ENCODE measurements at places on chromosomes 12 and 14. TPM values are rescaled to one million over a fixed set of nuclear protein-coding genes. Genes with fewer than 3 reads are reported as not detected.

The ALDH1L2 gene
- 9.5 TPM for polyA plus RNA-seq

The PELI2 gene
- 13.4 TPM for polyA plus RNA-seq

DNA sequence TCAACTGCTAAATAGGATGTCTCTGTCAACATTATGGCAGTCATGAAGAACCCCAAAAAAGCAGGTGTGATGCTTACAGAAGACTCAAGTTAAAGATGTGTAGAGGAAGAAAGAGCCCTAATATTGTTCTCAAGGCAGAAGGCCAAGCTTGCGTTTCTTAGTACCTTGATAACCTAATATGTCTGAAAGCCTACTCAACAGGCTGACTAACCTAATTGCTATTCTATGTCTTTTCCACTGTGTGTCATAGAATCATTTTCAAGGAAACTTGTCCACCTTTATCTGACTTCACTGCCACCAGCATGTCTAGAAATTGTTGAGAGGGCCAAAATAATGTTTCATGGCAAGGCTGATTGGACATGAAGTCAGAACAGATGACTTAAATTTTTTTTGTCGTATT is 373.2 kb downstream of the BTG1 start:
- H3K27ac ChIP-seq, result no peak overlapping the region
- H3K36me3 ChIP-seq, result no peaks in the 10 kb centered on the region
- no peaks in the 10 kb centered on the region for H3K27me3 ChIP-seq

- H3K27me3 ChIP-seq, result no peaks in the 10 kb centered on the region
- no peaks in the 10 kb centered on the region for H3K4me1 ChIP-seq
- DNase-seq, result no peak
- no peak overlapping the region for H3K4me3 ChIP-seq
These were observed 87.0 kb downstream of the BTG1 start for GRCh38 chr12:92058664-92059063.

GRCh38 chr14:28661171-28661772 is 105.3 kb upstream of the FOXG1 start:
- no peak overlapping the region for H3K4me3 ChIP-seq
- no peaks in the 10 kb centered on the region for H3K4me1 ChIP-seq
- H3K27ac ChIP-seq, result no peak overlapping the region
- DNase-seq, result no peak
- no peaks in the 10 kb centered on the region for H3K36me3 ChIP-seq

DNA sequence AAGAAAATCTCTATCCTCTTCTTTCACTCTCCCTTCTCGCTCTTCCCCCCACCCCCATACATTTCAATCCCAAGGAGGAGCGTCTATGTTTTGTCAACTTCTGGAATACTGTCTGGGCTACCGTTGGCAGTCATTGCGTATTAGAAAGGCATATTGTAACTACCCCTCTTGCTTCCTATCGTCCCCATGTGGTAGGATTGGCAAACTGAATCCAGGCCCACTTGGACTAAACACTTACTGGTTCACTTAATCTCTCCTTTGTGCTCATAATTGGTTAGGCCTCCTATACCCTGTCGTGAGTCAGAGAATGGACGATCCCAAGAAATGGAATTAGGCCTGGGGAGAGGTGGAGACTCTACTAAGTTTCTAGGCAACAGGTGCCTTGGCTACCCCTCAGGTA is 68.8 kb upstream of the SLC8A3 start:
- DNase-seq, result no peak
- no peaks in the 10 kb centered on the region for H3K36me3 ChIP-seq
- no peaks in the 10 kb centered on the region for H3K27me3 ChIP-seq
- H3K4me3 ChIP-seq, result no peak overlapping the region
- peaks cover 4% of the 10 kb centered on the region for H3K4me1 ChIP-seq

DNA sequence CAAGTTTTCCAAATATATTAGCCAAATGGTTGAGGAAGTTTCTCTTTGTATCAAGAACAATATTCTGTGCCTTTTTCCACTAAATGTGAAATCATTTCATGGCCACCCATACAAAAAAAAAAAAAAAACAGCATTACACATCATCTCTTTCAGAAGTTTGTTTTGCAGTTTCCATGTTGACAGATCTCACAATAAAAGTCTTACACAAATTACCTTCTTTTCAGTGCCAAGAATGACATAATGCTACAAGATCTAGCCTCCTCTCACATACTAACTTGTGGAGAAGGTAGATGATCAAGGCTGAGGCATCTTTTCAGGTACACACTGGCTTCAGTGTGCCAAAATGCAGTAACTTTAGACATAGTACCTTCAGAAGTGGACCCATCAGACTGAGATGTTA is 35.3 kb downstream of the PRKD1 start:
- H3K4me3 ChIP-seq, result no peak overlapping the region
- H3K27me3 ChIP-seq, result no peaks in the 10 kb centered on the region
- H3K27ac ChIP-seq, result no peak overlapping the region
- no peaks in the 10 kb centered on the region for H3K4me1 ChIP-seq

DNA sequence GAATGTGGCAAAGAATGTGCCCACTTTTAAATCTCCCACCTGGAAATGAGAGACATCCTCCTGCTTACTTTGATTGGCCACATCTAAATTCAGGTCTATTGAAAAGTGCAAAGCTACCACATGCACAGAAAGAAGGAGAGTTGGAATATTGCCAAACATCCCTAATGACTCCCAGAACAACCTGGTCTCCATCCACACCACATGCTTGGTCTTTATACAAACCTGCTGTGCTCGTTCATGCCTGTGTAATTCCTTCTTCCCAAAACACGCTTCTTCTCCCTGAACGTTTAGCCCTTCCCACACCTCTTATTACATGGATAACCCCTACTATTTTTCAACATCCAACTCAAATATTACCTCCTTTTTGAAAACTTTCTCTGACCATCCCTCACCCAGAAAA is 66.2 kb upstream of the BCL2L14 start:
- peaks cover 8% of the 10 kb centered on the region for H3K4me1 ChIP-seq
- H3K27me3 ChIP-seq, result no peaks in the 10 kb centered on the region

DNA sequence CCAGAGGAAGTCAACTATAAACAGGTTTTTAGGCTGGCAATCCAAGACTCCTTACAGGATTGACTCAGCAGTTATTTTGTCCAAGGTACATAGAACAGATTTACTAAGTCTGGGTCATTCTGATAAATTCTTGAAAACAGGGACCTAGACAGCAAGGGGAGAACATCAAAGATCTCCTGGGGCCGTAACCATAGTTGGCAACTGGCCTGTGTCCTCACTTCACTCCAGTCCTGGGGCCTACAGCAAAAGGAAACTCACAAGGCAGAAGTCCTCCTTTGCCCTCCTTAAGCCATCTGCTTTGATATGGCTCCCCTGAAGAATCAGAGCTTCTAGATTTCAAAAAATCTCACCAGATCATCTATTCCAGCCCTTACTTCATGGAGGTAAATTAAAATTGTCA is 207.2 kb upstream of the IGF1 start:
- no peaks in the 10 kb centered on the region for H3K27me3 ChIP-seq
- H3K36me3 ChIP-seq, result no peaks in the 10 kb centered on the region
- H3K4me3 ChIP-seq, result no peak overlapping the region
- H3K27ac ChIP-seq, result no peak overlapping the region
- DNase-seq, result peak; percentile 11
- no peaks in the 10 kb centered on the region for H3K4me1 ChIP-seq

DNA sequence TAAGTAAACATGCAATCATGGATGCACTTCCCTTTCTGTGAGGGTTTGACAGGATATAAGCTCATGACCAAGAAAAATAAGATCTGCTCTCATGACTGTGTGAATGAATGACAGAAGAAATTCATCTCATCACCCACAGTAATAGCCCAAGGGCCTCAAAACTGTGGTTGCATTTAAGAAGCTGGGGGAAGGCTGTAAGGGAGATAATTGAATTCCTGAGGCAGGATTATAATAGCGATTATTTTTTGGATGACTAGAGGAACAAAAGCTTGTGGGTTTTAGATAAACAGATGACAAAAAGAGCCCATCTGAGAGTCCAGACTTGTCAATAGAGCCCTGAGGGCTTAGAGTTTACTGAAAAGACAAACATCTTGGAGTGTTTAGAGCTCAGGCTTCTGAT is 161.2 kb downstream of the NTF3 start:
- H3K27me3 ChIP-seq, result no peaks in the 10 kb centered on the region
- H3K4me1 ChIP-seq, result no peaks in the 10 kb centered on the region
- H3K36me3 ChIP-seq, result no peaks in the 10 kb centered on the region

- peak overlapping the region; percentile 71 for H3K27ac ChIP-seq
- no peaks in the 10 kb centered on the region for H3K27me3 ChIP-seq
- H3K4me3 ChIP-seq, result peak overlapping the region; percentile 77
- no peak for DNase-seq
These were observed 512 bp downstream of the POU6F1 start for GRCh38 chr12:51217133-51217967.

DNA sequence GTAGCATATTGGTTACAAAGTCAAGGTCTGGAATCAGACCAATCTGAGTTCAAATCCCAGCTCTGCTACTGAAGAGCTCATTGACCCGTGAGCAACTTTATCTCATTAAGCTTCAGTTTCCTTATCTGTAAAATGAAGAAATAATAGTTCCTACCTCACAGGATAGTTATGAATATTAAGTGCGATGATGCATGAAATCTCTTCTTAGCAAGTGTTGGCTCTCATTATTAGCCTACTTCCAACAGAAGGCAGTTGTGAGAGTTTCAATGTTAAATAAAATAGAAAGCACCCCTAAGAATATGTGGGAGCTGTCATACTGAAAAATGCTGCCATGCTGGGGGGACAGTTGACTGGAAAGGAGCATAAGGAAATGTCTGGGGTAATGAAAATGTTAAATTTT is 39.0 kb upstream of the ITPR2 start:
- no peaks in the 10 kb centered on the region for H3K4me1 ChIP-seq
- H3K4me3 ChIP-seq, result no peak overlapping the region

DNA sequence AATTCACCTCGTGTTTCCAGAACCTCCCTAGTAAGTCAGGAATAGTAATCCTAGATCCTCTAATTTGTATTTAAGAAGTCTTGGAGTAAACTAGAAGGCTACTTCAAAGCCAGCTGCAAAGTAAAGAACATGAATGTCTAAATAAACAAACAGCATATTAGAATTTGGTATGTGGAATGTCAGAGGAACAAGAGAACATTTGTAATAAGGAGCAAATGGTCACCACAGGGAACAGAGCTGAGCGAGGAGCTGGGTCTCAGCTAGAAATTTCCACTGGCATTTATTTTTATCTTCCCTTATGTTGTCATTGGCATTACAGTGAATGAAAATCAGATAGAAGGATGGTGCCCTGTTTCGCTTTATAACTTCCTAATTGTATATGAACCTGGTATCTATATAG is 50.2 kb downstream of the FRMD6 start:
- H3K36me3 ChIP-seq, result no peaks in the 10 kb centered on the region
- no peaks in the 10 kb centered on the region for H3K4me1 ChIP-seq
- no peaks in the 10 kb centered on the region for H3K27me3 ChIP-seq

DNA sequence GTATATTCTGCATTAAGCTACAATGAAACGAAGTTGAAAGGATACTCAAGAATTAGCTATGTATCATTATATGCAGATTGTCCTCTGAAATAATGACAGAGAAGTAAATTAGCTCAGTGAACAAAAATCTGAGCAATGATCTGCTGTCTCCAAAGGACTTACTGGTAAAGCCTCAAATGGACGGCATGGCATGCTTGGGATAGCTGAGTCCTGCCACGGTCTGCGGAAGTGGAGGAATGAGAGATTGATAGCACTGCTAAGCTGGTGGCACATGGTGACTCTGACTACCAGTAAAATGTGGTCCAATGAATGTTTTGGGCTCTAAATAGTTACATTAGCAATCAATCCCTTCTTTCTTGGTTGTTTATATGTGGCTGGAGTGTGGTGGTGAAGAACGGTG is 3.7 kb upstream of the DENND5B start:
- H3K27me3 ChIP-seq, result no peaks in the 10 kb centered on the region
- H3K4me1 ChIP-seq, result peaks cover 4% of the 10 kb centered on the region
- DNase-seq, result no peak
- no peaks in the 10 kb centered on the region for H3K36me3 ChIP-seq

DNA sequence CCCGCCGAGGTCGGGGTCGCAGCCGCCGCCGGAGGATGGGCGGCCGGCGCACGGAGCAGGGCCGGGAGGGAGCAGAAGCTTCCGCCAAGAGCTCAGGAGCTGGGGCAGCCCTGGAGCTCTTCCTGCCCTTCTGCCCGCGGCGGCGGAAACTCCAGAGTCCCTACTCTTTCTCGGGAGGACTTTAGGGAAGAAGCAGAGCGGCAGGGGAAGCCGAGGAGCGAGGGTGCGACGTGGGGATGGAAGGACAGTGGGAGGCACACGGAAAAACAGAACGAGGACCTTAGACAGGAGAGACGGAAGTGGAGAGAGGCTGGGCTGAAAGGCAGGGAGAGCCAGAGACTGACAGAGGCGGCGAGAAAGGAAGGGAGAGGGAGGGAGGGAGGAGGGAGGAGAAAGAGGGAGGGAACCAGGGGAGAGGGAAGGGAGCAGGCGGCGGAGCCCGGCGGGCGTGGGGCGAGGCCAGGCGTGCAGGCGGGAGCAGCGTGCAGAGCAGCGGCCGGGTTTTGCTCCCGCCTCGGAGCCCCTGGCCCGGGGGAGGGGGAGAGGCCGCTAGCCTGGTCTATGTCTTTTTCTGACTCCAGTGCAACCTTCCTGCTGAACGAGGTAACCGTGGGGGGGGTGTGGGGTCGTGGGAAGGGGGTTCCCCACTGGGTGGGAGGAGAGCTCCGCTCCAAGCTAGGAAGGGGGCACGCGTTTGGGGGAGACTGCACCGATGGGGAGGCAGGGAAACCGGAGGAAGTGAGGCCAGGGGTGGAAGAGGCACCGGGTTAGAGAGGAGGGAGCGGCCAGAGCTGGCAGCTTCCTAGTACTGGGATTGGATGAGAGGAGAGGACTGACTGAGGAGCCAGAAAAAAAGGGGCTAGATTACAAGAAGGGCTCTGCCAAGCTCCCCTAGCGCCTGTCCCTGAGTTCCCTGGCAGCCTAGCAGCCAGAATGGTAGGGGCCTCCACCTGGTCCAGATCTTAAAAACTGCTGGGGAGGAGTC is 2.9 kb upstream of the CACNB3 start:
- peak; percentile 59 for DNase-seq
- H3K27ac ChIP-seq, result peak overlapping the region; percentile 97
- H3K4me1 ChIP-seq, result peaks cover 58% of the 10 kb centered on the region
- H3K4me3 ChIP-seq, result peak overlapping the region; percentile 78
- peaks cover 2% of the 10 kb centered on the region for H3K27me3 ChIP-seq

- no peaks in the 10 kb centered on the region for H3K27me3 ChIP-seq
- H3K4me3 ChIP-seq, result no peak overlapping the region
- H3K27ac ChIP-seq, result no peak overlapping the region
- H3K36me3 ChIP-seq, result no peaks in the 10 kb centered on the region
- no peak for DNase-seq
These were observed 249.1 kb downstream of the DPY19L2 start for GRCh38 chr12:63419154-63419553.

- no peaks in the 10 kb centered on the region for H3K27me3 ChIP-seq
- H3K4me3 ChIP-seq, result peak overlapping the region; percentile 87
- H3K27ac ChIP-seq, result peak overlapping the region; percentile 69
- peaks cover 41% of the 10 kb centered on the region for H3K4me1 ChIP-seq
These were observed 2.0 kb downstream of the ADCY6 start for GRCh38 chr12:48786591-48787544.

Data from spinal cord (tissue), 10 donors.